ENCODE measurements at places on chromosomes 3 and 15.

GRCh38 chr3:112751564-112752512 lies 94.8 kb downstream of the CD200R1L start:
- DNase-seq = no peak

DNA sequence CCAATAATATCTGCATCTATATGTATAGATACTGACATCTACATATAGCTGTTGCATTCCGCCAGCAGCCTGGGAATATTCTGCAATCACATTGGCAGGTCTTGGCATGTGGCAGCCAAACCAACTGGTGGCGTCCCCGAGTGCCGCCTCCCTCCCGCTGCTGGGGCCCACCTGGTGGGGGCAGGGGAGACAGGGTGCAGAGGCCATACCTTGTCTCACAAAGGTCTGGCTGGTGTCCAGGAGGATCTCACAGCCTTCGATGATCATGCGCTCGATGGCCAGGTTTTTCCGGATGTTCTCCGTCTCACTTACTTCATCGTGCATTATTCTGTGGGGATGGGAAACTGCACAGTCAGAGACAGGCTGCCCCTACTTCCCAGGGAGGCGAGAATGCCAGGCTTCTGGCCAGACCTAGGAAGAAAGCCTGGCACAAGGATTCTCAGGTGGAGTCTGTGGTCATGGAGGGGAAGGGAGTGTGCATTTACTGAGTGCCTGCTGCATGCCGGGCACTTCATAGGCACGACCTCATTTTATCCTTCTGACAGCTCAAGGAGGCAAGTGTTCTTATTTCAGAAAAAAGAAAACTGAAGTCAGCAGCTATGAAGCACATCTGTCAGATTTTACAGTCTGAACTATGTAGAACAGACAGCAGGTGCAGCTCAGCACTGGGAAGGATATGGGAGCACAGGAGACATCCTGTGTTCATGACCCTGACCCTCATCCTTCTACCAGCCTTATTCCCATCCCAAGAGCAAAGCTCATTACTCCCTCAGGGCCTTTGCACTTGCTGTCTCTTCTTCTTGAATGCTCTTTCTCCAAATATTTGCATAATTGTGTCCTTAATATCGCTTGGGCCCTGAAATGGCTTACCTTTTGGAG lies 62.8 kb downstream of the RASGRF1 start:
- DNase-seq = no peak

DNA sequence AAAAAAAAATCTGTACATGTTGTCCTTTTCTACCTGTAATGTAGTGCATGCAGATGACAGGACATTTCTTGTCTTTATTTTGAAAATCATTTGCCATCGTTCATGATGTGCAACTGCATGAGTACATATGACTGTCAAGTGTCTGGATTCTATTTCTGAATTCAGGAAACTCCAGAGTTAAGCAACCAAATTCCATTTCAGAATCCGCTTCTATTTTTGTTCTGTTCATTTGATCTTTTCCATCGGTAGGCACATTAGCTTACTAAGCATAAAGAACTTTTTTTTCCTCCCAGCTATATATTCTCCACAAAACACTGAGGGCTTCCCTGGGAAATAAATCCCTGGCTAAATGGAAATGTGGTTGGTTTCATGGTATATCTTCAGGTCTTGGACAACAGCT lies 365.6 kb downstream of the PTPRG start:
- DNase-seq = no peak

DNA sequence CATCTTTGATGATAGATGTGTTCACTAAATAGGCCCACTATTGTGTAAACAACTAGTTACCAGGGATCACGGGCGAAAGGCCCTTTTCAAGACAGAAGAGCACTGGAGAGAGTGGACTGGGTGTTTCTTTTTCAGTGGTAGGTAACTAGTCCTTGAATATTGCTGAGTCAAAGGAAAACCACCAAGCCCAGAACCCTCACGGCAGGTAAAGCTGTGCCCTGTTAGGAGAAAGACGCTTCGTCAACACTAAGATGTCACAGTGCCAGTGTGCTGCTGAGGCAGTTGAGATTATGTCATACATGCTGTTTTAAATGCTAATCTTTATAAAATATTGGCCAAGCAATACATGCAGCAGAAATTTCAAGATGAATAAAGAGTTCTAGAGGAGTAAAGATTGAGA lies 578.6 kb downstream of the PYDC2 start:
- DNase-seq = no peak

GRCh38 chr3:61680617-61681016 lies 119.2 kb downstream of the PTPRG start:
- no peak for DNase-seq

DNA sequence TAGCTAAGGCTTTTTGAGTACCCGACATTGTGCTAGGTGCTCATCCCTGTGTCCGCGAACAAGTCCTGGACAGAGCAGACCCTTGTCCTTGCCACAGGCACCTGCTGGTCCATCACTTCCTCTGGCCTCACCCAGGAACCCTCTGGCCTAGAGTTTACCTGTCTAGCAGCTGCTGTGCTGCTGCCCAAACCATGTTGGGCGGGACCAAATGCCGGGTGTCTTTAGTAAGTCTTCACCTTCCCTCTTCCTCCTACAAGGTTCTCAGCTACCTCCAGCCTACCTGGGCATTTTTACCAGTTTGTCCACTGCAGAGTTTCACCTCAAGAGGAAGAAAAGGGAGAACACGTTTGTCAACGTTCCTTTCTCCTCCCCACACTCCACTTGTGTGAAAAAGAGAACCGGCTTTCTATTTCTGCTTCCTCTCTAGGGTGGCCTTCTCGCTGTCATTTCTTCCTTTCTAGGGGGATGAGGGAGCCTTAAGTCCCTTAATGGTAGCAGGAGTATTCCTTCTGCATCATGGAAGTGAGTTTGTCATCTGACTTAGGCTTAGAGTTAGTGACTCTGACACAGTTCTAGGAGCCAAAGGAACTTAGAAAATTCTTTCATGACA lies 80.4 kb upstream of the GCNT3 start:
- no peak for DNase-seq

DNA sequence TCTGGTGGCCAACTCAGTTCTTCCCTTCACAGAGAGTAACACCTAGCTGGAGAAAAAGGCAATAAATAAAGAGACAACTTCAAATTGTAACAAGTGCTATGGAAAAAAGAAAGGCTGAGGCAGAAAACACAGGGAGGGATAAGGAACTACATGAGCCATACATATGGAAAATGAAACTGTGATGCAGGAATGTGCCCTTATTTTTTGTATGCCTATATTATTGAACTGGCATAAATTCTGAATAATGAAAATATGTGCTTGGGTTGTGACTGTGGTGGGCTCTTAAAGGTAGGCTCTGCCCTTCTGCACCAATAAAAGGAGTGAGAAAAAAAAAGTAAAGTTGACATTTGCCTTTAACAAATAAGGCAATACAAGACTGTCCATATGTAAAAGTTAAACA lies 19.6 kb downstream of the FHIT start:
- DNase-seq = no peak

GRCh38 chr3:17850448-17850847 lies 108.0 kb upstream of the TBC1D5 start:
- DNase-seq = no peak

DNA sequence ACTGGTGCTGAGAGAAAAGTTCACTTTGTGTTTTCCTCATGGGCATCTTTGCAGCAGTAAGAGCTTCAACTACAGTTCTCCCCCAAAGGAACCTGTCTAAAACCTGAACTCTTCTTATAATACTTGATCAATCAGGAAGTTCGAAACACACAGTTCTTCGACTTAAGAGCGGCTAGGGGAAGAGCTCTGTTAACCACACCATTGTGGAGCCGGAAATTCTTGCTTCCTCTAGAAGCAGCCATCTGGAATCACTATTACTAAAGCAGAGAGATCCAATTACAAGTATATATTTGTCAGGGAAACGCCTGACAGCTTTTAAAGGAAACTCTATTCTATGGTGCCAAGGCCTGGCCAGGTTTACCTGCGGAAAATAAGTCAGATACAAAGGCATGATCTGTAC lies 337.3 kb upstream of the CBLB start:
- DNase-seq = no peak

- no peak for DNase-seq
These were observed 14.0 kb upstream of the SSUH2 start for GRCh38 chr3:8658306-8659212.

DNA sequence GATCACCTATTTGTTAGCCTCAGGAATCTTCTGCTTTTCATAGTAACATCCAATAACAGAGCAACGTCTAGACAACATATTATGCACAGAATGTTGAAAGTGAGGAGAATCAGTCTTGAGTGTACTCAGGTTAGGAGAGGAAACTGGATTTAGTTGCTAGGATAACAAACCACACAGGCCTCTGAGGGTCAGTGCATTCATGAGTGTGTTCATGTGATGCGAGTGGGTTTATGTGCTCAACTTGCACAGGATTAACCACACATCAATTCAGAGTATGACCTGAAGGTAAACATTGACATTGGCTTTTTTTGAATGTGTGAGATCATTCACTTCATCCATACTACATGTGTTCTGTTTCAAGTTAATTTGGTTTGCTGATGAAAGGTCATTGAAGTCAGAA lies 287.6 kb downstream of the DIPK2A start:
- DNase-seq = no peak

GRCh38 chr3:71710906-71711494 lies 14.2 kb downstream of the EIF4E3 start:
- no peak for DNase-seq

- DNase-seq = no peak
These were observed 682.6 kb downstream of the ROBO1 start for GRCh38 chr3:79085171-79085570.

GRCh38 chr3:76694063-76694462 lies 345.8 kb upstream of the ROBO2 start:
- no peak for DNase-seq

DNA sequence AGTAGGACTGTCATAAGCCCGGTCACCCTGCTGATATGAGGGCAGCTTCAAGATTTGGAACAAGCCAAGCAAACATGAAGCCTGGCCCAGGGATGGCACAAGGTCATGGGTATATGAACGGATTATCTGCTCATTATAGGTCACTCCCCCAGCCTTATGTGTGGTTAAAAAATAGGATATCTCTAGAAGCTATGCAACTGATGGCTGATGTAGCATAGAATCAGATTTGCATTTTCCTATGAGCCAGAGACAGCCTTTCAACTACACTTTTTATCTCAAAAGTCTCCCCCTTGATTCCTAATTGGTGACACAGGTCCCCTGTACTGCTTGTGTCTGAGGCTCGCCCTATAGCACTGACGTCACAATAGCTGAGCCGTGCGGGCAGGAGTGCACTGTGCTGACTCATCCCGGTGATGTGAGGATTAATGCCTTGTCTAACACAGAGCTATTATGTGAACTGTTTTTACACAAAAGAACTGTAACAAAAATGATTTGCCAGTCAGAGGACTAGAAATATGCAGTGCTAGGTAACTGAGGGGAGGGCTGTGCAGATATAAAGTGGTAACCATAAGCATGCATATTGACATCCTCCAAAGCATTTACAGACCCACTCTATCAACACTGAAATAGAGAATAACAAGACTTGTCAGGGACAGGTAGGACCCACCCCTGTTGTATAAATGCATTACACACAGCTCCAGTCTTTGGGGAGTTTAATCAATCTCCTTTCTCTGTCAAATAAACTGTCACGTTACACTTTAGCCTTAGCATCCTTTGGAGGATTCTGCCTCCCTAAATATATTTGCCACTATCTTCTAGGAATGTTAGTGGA lies 204.9 kb downstream of the TIGIT start:
- DNase-seq = no peak

GRCh38 chr3:36918050-36918449 lies 26.8 kb downstream of the TRANK1 start:
- DNase-seq = no peak

DNA sequence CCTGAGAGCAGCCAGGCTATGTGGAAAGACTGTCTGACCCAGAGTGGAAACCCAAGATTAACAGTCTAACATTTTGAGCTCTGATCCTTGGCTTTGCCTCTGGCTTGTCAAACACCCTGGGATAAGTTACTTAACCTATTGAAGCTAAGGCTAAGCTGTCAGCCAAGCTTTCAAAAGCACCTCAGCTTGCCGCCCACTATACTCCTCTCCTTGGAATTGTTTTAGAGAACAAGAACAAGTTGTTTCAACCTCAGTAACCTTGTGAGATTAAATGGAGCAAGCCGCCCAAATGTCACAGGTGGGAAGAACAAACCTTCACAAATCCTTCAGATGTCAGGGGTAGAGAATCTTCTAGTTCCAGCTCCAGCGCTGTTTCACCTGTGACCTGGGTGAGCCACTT lies 235.1 kb downstream of the RYR3 start:
- no peak for DNase-seq

- DNase-seq = no peak
These were observed 8.1 kb downstream of the ISG20 start for GRCh38 chr15:88646951-88647350.

DNA sequence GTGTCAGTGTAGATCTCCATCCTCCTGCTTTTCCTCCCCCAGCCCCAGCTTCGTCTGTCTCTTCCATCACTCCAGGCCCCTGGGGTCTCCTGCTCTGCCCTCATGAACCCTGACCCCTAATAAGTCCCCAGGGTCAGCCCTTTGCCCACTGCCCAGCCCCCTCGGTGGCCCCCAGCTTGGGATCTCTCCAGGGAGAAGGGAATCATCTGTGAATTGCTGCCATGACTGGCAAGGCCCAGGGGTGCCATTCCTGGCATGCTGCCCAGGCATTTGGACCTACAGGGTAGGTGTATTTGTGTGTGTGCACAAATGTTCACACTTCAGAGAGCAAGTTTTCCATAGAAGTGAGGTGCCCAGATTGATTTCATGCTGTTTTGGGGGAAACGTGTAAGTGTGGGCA lies 5.9 kb upstream of the TBC1D21 start:
- DNase-seq = no peak

DNA sequence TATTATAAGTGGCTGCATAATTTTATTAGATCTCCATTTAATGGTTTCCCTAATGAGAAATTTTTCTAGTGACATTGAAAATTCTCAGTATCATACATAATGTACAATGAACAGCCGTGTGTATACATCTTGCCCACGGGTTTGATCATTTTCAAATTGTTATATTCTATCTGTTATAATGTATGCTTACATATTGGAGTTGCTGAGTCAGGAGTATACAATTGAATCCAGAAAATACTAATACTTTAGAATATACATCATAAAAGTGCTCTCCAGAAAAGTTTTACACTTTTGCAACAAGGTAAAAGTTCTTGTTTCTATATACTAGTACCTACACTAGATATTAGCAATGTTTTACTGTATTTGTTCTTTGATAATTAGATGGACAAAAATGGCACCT lies 82.8 kb downstream of the SPATA16 start:
- no peak for DNase-seq

GRCh38 chr15:36161771-36162212 lies 417.6 kb upstream of the CDIN1 start:
- no peak for DNase-seq
